ENCODE measurements at places on chromosomes 6 and 20. TPM values are rescaled to one million over a fixed set of nuclear protein-coding genes. Genes with fewer than 3 reads are reported as not detected.

DNA sequence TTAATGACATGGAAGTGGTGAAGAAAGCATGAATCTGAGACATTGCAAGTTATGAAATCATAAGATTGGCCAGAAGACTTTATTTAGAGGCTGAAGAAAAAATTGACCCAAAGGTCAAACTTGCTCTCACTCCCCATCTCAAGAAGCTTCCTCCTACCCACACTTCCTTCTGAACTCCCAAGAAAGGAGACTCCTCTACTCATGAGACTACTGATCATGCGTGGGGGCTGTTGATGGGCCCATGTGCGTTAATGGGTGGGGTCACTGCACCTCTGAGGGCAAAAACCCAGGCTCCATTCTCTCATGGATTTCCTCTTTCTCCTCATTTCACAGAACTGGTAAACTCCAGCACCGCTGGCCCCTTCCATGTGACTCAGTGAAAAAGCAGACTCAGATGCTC, 470.6 kb upstream of the ARID1B start:
- no peaks in the 10 kb centered on the region for H3K27me3 ChIP-seq
- H3K4me1 ChIP-seq = no peaks in the 10 kb centered on the region
- no peak overlapping the region for H3K4me3 ChIP-seq

GRCh38 chr6:68740828-68741500, 105.9 kb downstream of the ADGRB3 start:
- H3K27me3 ChIP-seq = no peaks in the 10 kb centered on the region
- H3K27ac ChIP-seq = peak overlapping the region; percentile 19
- H3K4me3 ChIP-seq = no peak overlapping the region
- peaks cover 11% of the 10 kb centered on the region for H3K4me1 ChIP-seq
- H3K36me3 ChIP-seq = no peaks in the 10 kb centered on the region

DNA sequence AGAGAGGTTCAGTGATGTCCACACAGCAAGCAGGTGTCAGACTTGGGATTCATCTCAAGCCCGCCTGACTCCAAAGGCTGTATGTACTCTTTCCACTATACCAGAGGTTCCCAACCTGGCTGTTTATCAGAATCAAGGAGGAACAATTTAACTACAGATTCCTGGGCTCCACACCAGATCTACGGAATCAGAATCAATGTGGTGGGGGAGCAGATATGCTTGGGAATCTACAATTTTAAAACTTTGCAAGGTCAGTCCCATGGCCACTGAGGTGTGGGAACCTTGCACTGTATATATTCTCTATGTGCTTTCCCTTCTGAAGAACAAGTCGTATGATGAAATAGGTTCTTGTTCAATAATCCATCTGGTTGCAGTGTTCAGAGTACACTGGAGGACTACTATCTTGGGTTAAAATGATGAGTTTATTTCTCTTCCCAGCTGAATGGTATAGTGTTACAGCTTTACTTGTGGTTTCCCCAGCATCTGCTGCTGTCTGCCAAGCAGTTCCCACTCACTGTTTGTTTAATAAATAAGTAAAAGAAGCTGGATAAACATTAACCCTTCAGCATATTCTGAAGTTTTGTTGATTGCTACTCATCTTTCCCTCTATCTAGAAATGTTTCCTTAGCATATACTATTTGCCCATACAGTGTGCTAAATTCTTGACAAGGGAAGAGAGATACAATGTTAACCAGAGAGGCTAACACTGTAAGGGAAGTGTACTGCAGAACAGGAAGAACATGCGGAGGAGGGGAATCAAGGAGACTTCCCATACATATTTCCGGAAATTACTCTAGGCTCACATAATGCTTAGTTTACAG, 9.9 kb downstream of the TTI1 start:
- no peaks in the 10 kb centered on the region for H3K4me1 ChIP-seq
- no peaks in the 10 kb centered on the region for H3K27me3 ChIP-seq
- H3K27ac ChIP-seq = no peak overlapping the region
- no peak for DNase-seq
- H3K4me3 ChIP-seq = no peak overlapping the region
- peaks cover 5% of the 10 kb centered on the region for H3K36me3 ChIP-seq

Gene ZNF165
- 1.9 TPM for total RNA-seq

DNA sequence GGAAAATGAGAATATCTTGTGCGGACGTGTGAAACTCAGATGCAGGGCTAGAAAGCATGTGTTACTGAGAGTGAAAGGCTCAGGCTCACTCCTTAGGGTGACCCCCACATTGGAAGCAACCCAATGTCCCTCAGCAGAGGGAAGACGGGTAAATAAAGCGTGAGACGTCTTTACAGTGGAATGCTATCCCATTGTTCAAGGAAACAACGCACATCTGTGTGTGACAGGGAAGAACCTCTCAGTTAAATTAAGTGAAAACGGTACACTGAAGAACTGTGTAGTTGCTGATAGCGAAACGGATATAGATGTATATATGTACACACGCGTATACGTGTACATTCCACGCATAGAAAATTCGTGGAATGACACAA, 839 bp downstream of the HNF4A start:
- H3K4me1 ChIP-seq = no peaks in the 10 kb centered on the region
- DNase-seq = no peak
- H3K4me3 ChIP-seq = no peak overlapping the region
- no peak overlapping the region for H3K27ac ChIP-seq

GRCh38 chr6:28134716-28135115, 7.0 kb upstream of the ZKSCAN8 start:
- peaks cover 25% of the 10 kb centered on the region for H3K4me1 ChIP-seq
- H3K36me3 ChIP-seq = no peaks in the 10 kb centered on the region
- no peak overlapping the region for H3K4me3 ChIP-seq

- H3K4me3 ChIP-seq = no peak overlapping the region
- no peak for DNase-seq
- H3K4me1 ChIP-seq = no peaks in the 10 kb centered on the region
- no peaks in the 10 kb centered on the region for H3K36me3 ChIP-seq
- no peak overlapping the region for H3K27ac ChIP-seq
- H3K27me3 ChIP-seq = no peaks in the 10 kb centered on the region
Observed at GRCh38 chr6:110939429-110940200, 18.9 kb upstream of the GTF3C6 start.

DNA sequence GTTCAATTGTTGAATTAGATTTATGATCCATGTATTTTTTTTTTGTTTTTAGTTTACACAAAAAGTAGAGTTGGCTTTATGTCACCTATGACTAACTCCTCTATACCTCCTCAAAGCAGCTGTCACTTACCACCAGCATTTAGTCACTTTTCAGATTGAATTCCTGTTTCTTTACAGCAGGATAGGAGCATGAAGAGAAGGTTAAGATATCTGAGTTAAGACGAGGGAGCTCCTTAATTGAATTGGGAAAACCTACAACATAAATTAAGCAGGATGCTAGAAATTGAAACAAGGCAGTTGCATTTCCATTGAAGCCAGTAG, 237.2 kb downstream of the FARS2 start:
- no peak for DNase-seq
- H3K27ac ChIP-seq = no peak overlapping the region
- no peaks in the 10 kb centered on the region for H3K4me1 ChIP-seq
- H3K36me3 ChIP-seq = no peaks in the 10 kb centered on the region

DNA sequence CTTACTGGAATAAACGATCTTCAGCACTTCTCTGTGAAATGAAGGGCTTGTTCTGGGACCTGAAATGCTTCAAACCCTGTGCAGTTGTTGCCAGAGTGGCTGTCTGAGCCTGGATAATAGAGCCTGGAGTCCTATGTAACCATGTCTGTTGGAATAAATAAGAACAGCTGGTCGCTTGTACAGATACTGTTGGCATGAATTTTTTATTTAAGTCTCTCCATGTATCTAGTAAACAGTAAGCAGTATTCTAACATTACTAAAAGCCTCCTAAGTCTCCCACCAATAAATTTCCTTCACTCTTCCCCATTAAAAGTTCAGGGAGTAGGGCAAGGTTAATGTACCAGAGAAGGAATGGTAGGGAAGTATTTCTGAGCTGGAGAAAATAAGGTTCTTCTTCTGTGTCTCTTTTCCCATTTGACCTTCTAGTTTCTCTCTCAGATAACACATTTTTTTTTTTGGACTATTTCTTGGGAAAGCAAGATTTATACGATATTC, 227.5 kb downstream of the PRL start:
- no peaks in the 10 kb centered on the region for H3K4me1 ChIP-seq
- no peak overlapping the region for H3K4me3 ChIP-seq
- H3K36me3 ChIP-seq = no peaks in the 10 kb centered on the region

Gene RIPPLY2
- not detected for total RNA-seq

GRCh38 chr6:94535798-94536197, 1041.5 kb upstream of the MANEA start:
- no peaks in the 10 kb centered on the region for H3K27me3 ChIP-seq
- no peak overlapping the region for H3K4me3 ChIP-seq
- no peaks in the 10 kb centered on the region for H3K36me3 ChIP-seq
- no peak for DNase-seq
- H3K27ac ChIP-seq = no peak overlapping the region
- no peaks in the 10 kb centered on the region for H3K4me1 ChIP-seq

DNA sequence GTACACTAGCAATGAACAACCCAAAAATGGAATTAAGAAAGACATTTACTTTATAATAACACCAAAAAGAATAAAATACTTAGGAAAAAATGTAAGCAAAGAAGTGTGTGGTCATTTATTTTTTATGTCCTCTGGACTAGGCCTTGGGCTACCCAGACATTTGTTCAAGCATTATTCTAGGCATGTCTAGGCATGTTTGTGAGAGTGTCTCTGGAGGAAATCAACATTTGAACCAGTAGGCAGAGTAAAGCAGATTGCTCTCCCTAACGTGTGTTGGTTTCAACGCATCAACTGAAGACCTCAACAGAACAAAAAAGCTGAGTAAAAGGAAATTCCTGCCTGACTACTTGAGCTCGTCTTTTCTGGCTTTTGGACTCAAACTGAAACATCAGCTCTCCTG, 84.5 kb downstream of the ANKEF1 start:
- DNase-seq = no peak
- H3K27me3 ChIP-seq = no peaks in the 10 kb centered on the region
- no peak overlapping the region for H3K27ac ChIP-seq
- no peaks in the 10 kb centered on the region for H3K36me3 ChIP-seq
- no peak overlapping the region for H3K4me3 ChIP-seq

GRCh38 chr6:36082318-36082717, 48.0 kb upstream of the MAPK13 start:
- no peak for DNase-seq
- H3K4me3 ChIP-seq = no peak overlapping the region
- no peaks in the 10 kb centered on the region for H3K27me3 ChIP-seq
- peaks cover 53% of the 10 kb centered on the region for H3K36me3 ChIP-seq
- H3K4me1 ChIP-seq = no peaks in the 10 kb centered on the region

- DNase-seq = no peak
- no peaks in the 10 kb centered on the region for H3K36me3 ChIP-seq
- peaks cover 23% of the 10 kb centered on the region for H3K4me1 ChIP-seq
- no peak overlapping the region for H3K4me3 ChIP-seq
Observed at GRCh38 chr6:147103694-147104093, 100.5 kb upstream of the STXBP5 start.

DNA sequence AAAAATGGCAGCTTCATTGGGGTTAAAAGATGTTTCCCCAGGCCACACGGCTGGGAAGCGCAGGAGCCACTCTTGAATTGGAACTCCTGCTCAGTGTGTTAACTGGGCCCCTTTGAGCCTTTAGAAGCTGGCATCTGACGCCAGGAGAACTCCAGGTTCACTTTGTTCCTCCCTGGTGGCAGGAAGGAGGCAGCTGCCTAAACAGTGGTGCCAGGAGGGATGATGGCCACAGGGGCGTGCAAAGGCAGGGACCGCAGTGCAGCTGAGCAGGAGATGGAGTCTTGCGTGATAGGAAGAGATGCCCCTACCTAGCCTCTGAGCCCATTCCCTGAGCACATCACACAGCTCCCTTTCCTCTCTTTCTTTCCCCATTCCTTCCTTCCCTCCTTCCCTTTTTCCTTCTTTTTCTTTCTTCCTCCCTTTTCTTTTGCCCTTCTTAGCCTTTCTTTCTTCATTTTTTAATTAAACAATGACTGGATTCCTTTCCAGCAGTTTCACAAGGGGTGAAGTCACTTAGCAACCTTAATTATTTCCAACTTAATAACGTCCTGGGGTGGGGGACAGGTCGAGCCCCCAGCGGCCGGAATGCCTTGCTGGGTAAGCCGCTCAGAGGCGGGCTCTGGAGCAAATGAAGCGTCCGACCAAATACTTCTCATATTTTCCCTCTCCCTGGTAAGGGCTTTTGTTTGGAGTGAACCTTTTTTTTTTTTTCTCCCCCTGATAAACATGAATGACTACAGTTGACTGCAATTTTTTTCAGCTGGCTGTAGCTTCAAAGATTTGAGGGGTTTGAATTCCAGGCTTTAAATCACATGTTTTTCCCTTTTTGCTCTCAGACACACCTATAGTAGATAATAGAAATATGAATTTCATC, 20.8 kb upstream of the BMP7 start:
- no peaks in the 10 kb centered on the region for H3K4me1 ChIP-seq
- DNase-seq = no peak
- H3K27ac ChIP-seq = no peak overlapping the region
- H3K4me3 ChIP-seq = no peak overlapping the region
- H3K27me3 ChIP-seq = no peaks in the 10 kb centered on the region
- H3K36me3 ChIP-seq = no peaks in the 10 kb centered on the region

GRCh38 chr6:50720623-50721022, 7.3 kb downstream of the TFAP2D start:
- H3K4me3 ChIP-seq = no peak overlapping the region
- no peaks in the 10 kb centered on the region for H3K27me3 ChIP-seq
- H3K27ac ChIP-seq = no peak overlapping the region
- no peaks in the 10 kb centered on the region for H3K4me1 ChIP-seq
- no peak for DNase-seq
- H3K36me3 ChIP-seq = no peaks in the 10 kb centered on the region

- H3K27me3 ChIP-seq = no peaks in the 10 kb centered on the region
- H3K4me3 ChIP-seq = no peak overlapping the region
- H3K4me1 ChIP-seq = no peaks in the 10 kb centered on the region
- H3K27ac ChIP-seq = no peak overlapping the region
- no peak for DNase-seq
Observed at GRCh38 chr6:12473494-12473893, 183.3 kb downstream of the EDN1 start.

Gene GGT7
- total RNA-seq = 10.0 TPM

- H3K27ac ChIP-seq = no peak overlapping the region
- DNase-seq = no peak
- no peaks in the 10 kb centered on the region for H3K27me3 ChIP-seq
- no peaks in the 10 kb centered on the region for H3K36me3 ChIP-seq
- no peak overlapping the region for H3K4me3 ChIP-seq
- no peaks in the 10 kb centered on the region for H3K4me1 ChIP-seq
Observed at GRCh38 chr6:84929212-84929611, 164.8 kb upstream of the TBX18 start.

DNA sequence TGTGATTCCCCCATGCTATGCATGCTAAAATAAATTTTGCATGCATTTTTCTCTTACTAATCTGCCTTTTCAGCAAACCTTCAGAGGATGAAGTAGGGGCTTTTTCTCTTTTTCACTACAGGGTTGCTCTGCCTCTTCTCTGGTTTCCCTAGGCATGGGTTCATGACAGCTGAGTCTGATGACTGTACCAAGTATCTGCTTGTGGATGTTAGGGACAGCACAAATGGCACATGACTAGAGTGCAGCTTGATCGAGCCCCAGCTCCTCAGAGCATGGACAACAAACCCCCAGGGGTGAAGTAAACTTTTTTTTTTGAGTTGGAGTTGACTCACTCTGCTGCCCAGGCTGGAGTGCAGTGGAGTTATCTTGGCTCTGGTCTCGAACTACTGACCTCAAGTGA, 57.1 kb upstream of the GCM1 start:
- no peaks in the 10 kb centered on the region for H3K27me3 ChIP-seq
- H3K36me3 ChIP-seq = no peaks in the 10 kb centered on the region
- DNase-seq = no peak
- no peaks in the 10 kb centered on the region for H3K4me1 ChIP-seq

All from CD8-positive, alpha-beta memory T cell (primary cell).